ENCODE measurements at places on chromosomes 11 and 22. TPM values are rescaled to one million over a fixed set of nuclear protein-coding genes. Genes with fewer than 3 reads are reported as not detected.

DNA sequence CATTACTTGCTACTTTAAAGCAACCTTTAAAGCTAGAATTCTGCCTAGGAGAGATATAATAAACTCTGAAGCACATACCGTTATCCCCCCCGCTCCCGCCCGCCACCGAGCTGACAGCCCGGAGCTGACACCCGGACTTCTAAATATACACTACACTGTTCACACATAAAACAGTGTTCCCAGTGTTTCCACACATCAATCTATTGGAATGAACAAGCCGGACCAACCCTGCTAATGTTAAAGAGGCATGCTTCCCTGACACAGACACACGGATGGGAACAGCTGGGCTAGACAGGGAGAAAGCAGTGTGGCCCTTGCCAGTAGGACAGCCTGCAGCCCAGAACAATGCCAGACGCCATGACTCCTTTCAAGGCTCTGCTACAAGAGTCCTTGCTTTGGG, 108.4 kb upstream of the CSNK2A3 start:
- peak overlapping the region; percentile 7 for H3K4me3 ChIP-seq
- DNase-seq: no peak
- peak overlapping the region; percentile 75 for H3K27ac ChIP-seq
- no peaks in the 10 kb centered on the region for H3K36me3 ChIP-seq
- peaks cover 55% of the 10 kb centered on the region for H3K4me1 ChIP-seq

DNA sequence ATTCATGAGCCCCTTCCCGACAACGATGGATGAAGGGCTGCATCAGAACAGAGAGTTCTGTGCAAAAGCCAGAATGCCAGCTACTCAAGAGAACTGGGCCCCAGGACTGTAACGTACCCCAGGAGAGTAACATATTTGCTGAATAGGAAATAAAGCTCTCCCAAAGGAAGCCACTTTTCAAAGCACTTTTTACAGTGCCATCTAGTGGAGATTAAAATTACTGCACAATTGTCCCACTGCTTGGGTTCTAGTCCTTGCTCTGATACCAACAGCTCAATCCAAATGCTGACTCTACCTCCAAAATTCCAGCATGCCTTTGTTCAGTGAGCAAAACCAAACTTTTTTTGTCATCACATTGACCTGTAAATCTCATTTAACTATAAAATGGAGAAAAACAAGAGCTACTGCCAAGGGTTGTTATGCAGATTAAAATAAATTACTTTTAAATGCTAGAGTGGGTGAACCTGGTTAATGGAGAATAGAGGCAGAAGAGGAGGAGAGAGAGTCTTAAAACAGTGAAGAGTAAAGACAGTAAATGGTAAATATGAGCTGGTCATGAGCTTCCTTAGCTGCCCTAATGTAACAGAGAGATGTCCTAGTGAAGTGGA, 87.6 kb upstream of the FSHB start:
- no peaks in the 10 kb centered on the region for H3K36me3 ChIP-seq
- no peaks in the 10 kb centered on the region for H3K27me3 ChIP-seq
- H3K4me3 ChIP-seq: no peak overlapping the region

GRCh38 chr11:70747921-70748320, 349.6 kb downstream of the CTTN start:
- no peak overlapping the region for H3K27ac ChIP-seq
- no peaks in the 10 kb centered on the region for H3K4me1 ChIP-seq
- H3K4me3 ChIP-seq: no peak overlapping the region
- no peaks in the 10 kb centered on the region for H3K27me3 ChIP-seq
- no peaks in the 10 kb centered on the region for H3K36me3 ChIP-seq

PHETA2 gene
- total RNA-seq: 33.5 TPM

GRCh38 chr22:39003165-39003638, 10.9 kb upstream of the APOBEC3C start:
- no peaks in the 10 kb centered on the region for H3K36me3 ChIP-seq
- H3K27ac ChIP-seq: peak overlapping the region; percentile 30
- H3K4me1 ChIP-seq: peaks cover 8% of the 10 kb centered on the region
- peak; percentile 94 for DNase-seq
- H3K4me3 ChIP-seq: no peak overlapping the region

DNA sequence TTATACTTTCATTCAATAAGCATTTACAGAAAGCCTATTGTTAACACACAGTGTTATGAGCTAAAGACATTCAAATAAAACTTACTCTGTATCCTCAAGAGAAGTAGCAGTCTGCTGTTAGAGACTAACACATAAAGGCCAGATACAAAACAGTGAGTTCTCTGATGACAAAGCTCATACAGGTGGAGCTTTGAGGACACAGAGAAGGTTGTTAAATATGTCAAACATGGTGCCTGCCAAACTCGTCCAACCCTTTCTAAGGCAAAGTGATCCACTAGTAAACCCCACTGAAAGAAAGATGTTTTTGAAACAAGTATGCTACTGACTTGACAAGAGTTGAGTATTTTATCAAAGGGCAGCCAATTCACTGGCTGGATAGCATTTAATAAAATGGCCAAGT, 70.1 kb downstream of the C2CD3 start:
- no peaks in the 10 kb centered on the region for H3K27me3 ChIP-seq
- H3K27ac ChIP-seq: no peak overlapping the region
- peaks cover 75% of the 10 kb centered on the region for H3K36me3 ChIP-seq
- no peak overlapping the region for H3K4me3 ChIP-seq

GRCh38 chr22:30714062-30714461, 19.4 kb downstream of the OSBP2 start:
- H3K27me3 ChIP-seq: no peaks in the 10 kb centered on the region
- no peaks in the 10 kb centered on the region for H3K4me1 ChIP-seq
- no peak overlapping the region for H3K27ac ChIP-seq

GRCh38 chr11:60869451-60869825, 2.1 kb downstream of the ZP1 start:
- no peaks in the 10 kb centered on the region for H3K36me3 ChIP-seq
- H3K4me3 ChIP-seq: no peak overlapping the region
- no peak for DNase-seq
- H3K27ac ChIP-seq: no peak overlapping the region
- H3K27me3 ChIP-seq: no peaks in the 10 kb centered on the region

- peaks cover 5% of the 10 kb centered on the region for H3K27me3 ChIP-seq
- H3K4me3 ChIP-seq: no peak overlapping the region
- no peaks in the 10 kb centered on the region for H3K36me3 ChIP-seq
- H3K4me1 ChIP-seq: no peaks in the 10 kb centered on the region
Measured at GRCh38 chr11:40133498-40133897, 1326.0 kb downstream of the LRRC4C start.
